Astrocyte (in vitro differentiated cells and primary cell): ENCODE measurements at places on chromosomes 5 and 9.

DNA sequence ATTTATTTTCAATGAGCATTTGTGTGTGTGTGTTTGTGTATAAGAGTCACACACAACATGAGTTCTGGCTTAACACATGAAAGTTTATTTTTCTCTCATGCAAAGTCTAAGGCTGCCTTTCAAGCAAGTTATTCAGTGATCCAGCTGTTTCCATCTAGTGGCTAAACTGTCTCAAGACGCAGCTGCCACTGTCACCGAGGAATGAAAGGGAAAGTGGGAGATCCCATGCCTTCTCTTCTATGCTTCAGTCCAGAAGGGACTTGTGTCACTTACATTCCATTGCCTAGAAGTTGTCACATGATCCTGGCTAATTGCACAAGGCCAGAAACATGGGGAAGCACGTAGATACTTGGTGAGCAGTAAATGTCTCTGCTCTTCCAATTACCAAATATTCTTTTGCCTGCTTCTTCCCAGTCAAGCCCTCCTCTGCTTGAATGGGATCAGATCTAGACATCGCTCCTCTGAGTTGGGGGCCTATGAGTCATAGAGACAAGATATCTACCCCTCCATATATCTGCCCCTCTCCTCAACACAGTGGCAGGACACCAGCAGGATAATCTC, 30.4 kb upstream of the SLIT3 start:
- DNase-seq, result no peak

- no peak for DNase-seq
Observed at GRCh38 chr5:8694545-8694944, 825.6 kb downstream of the MTRR start.

DNA sequence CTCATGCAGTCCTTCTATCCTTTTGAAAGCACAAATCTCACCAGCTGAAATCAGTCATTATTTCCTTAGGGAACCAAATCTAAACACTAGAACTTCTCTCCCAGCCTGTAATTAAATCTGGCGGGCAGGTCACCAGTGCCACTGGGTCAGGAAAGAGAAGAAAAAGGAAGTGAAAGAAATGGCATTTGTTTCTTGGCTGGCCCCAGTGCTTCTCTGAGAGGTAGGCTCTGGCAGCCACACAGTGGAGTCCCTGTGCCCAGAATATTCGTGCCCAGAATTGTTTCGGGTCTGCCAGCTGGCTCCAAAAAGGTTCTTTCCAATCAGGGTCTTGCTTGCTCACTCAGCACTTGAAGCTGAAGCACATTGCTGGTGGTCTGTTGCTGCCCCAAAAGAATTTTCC, 133.9 kb upstream of the MTAP start:
- DNase-seq, result no peak

DNA sequence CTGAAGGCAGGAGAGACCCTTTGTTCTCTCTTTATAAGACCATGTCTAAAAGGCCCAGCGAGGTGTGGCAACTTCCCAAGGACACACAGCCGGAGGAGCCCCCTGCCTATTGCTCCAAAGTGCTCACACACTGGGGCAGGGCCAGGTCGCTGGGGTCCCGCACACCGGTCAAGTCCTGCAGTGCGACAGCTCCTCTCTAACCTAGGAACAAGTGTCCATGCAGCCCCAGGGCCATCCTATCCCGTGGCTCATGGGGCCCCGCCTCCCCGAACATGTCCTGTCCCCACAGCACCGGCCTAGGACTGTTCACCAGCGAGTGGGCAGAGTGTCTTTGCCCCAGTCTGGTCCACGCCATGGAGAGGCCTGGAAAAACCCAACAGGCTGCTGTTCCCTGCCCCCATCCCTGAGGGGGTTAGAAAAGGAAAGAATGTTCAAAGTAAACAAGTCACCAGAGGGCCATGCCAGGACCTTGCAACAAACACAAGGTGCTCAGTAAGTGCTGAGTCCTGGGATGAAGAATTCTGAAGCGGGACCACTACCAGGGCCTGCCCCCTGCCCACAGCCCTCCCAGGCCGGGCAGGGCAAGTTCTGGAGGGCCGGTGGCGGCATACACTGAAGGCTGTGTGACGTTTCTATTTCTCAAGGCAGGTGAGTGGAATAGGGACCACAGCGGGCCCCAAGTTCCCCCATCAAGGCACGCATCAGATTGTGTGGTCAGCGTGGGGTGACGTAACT, 938 bp downstream of the NINJ1 start:
- peak; percentile 85 for DNase-seq

- no peak for DNase-seq
Observed at GRCh38 chr9:95552255-95552654, 35.5 kb upstream of the PTCH1 start.

GRCh38 chr9:127642082-127642740, 30.1 kb downstream of the STXBP1 start:
- DNase-seq, result no peak

DNA sequence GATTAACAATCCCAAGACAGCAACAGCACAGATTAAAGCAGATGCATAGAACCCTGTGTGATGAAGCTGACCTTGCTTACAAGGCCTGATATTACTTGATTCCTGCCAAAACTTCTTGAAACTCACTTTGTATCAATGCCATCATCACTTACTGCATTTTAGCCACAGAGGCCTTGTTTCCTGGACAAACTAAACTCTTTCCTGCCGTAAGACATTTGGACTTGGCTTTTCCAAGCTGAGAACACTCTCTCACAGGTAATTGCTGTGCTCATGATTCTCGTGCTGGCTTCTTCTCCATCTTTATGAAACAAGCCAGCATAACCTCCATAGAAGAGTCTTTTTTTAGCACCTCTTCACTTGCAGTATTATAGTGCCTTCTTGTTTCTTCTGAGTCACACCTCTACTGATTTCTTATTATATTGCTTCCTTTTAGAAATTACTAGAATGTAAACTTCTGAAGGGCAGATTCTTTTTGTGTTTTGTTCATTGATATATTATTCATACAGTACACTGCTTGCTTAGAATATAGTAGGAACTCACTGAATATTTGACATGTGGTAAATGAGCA, 456.5 kb upstream of the ZNF608 start:
- DNase-seq, result no peak

- DNase-seq, result no peak
Observed at GRCh38 chr5:170691657-170692056, 91.9 kb upstream of the GABRP start.

DNA sequence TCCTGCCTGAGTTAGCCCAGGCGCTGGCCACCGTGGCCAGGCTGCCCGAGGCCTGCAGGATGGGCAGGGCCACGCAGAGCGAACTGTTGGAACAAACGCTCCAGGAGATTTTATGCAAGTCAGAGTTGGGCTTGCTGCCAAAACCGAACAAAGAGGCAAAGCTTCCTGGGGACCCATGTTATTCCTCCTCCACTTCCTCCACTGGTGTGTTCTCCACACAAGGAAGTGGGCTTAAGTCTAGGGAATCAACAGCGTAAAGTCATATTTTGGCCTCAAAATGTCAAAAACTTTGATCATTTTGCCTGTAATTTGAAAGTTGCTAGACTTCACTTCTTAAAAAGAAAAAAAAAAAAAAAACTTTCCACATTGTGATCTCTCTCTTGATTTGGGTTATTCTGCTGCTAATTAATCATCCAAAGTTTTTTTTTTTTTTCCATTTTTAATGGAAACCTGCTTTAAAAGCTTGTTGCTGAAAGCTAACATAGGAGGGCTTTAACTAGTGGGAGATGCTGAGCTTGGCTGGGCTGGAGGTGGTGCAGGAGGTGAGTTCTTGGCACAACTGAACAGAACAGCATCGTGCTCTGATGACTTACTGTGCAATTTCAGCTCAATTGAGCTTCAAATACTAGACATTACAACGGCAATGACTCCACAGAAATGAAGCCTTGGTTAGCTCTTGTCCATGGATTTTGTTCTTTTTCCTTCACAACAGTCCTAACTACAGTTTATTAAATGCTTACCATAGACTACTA, 73.0 kb downstream of the PTPDC1 start:
- DNase-seq, result peak; percentile 71

DNA sequence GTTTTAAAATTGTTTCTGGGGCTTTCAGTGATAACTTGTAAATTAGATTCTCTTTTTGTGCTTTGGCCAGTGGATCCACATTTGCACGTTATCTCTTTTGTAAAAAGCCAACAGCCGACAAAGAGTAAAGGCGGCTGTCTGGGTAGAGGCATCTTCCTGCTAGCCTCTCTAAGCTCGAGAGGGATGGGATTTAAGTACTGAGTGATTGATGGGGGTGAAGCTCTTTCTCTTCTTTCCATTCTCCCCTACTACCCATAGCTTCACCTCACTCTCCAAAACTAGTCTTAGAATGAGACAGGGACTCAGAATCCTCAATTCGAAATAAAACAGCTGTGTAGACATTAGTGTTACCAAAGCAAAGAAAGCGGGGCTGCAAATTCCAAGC, 3.4 kb downstream of the PBX3 start:
- DNase-seq, result no peak

DNA sequence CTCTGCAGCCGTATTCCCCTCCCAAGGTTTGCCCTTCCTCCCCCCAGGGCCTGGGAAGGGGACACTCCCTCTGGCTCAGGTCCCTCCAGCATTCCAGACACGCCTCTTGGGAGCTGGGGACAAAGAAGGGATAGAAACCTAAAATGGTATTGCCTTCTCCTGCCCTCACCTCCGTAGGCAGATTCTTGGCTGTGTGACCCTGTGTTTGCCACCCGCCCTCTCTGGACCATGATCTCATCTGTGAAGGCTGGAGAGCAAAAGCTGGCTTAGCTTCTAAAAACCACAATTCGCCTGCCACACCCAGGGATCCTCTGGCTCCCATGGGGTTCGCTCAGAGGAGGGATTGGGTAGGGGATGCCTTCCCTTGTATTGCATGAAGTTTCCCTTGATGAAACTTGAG, 7.7 kb downstream of the AQP3 start:
- no peak for DNase-seq

DNA sequence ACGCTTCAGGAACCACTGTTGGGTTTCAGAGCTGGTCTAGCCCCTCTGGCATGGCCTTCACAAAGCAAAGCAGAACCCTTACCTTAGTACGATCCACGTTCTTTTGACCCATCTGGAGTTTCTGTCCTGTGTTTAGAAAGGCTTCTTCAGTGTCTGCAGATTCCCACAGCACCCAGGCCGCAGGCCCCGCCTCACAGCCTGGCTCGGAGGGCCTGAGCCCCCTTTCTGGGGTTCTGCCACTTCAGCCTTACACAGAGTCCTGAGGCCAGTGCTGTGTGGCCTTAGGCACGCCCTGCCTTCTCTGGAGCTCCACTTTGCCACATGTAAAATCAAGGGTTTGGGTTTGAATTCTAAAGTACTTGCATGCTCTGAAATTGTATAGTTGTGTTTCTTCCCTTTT, 31.6 kb upstream of the PRDM12 start:
- no peak for DNase-seq
